CD4-positive, alpha-beta T cell (primary cell): ENCODE measurements at places on chromosomes 11 and 22. TPM values are rescaled to one million over a fixed set of nuclear protein-coding genes. Genes with fewer than 3 reads are reported as not detected.

The TMPRSS6 gene
- total RNA-seq, result 0.39 TPM

DNA sequence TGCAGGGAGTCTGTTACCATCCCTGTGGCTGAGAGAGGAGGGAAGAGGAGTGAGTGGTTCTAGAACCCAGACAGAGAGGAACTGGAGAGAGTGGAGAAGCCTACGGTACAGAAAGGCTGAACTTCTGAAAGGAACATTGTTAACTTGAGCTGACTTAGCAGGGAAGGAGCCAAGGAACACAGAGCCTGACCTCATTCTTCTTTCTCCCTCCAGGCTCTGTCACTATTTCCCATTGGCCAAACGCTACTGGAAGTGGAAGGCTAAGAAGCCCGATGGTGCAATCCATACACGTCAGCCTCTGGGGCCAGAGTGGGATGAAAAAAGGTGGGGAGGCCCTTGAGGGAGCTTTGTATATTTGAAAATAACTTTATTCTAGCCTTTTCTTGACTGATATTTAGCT lies 16.5 kb upstream of the WT1 start:
- DNase-seq, result no peak

DNA sequence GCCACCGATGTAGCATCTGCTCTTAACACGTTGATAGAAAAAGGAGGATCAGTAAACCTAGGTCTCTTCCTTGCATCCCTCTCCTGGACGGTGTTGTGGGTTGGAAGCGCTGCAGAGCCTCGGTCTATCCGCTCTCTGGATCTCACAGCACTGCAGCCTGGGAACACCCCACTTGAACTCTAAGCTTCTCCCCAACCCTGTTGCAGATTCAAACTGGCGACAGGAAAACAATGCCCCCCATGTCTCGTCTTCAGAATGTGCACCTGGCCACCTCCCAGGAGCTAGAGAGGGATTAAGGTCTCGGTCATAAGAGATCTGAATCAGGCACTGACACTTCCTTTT lies 454 bp downstream of the TMEM218 start:
- DNase-seq, result no peak

- DNase-seq, result no peak
Measured at GRCh38 chr11:65791719-65792213, 4.9 kb downstream of the OVOL1 start.
